ENCODE measurements at places on chromosomes 1 and 21.

DNA sequence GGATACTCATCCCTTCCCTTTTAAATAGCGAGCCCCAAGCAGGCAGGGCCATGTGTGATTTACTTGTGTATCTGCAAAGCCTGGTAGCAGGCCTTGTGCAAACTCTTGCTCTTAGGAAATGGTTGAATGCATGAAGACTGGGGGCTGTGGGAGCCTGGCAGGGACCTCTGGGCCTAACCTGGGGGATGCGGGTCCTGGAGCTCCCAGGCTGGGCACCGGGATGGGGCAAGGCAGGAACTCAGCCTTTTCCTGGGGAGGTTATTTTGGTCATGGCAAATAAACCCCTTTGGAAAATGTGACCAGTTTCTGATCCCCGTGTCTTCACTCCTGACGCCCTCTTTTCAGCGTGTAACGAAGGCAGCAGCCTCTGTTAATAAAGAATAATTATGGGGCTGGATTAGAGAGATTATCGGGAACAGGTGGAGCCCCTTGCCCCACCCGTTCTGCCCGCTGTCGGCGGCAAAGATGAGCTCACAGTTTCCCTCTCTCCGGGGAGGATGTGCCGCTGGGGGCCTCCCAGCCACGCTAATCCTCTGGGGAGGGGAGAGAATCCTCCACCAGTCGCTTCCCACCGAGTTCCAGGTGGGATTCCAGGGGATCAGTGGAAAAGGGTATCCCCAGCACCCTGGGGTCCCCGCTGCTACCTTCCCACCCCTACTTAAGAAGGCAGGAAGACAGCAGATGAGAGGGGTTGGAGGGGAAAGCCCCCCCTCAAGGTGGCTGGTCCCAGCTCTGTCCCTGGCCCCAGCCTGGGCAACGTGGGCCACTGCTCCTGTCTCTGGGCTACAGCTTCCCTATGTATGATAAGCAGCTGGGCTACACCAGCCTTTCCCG is 69.7 kb upstream of the WNT4 start:
- DNase-seq, result no peak

GRCh38 chr1:92203105-92203504 is 14.6 kb upstream of the C1orf146 start:
- no peak for DNase-seq

GRCh38 chr1:12405325-12406210 is 175.7 kb downstream of the VPS13D start:
- DNase-seq, result peak; percentile 57

DNA sequence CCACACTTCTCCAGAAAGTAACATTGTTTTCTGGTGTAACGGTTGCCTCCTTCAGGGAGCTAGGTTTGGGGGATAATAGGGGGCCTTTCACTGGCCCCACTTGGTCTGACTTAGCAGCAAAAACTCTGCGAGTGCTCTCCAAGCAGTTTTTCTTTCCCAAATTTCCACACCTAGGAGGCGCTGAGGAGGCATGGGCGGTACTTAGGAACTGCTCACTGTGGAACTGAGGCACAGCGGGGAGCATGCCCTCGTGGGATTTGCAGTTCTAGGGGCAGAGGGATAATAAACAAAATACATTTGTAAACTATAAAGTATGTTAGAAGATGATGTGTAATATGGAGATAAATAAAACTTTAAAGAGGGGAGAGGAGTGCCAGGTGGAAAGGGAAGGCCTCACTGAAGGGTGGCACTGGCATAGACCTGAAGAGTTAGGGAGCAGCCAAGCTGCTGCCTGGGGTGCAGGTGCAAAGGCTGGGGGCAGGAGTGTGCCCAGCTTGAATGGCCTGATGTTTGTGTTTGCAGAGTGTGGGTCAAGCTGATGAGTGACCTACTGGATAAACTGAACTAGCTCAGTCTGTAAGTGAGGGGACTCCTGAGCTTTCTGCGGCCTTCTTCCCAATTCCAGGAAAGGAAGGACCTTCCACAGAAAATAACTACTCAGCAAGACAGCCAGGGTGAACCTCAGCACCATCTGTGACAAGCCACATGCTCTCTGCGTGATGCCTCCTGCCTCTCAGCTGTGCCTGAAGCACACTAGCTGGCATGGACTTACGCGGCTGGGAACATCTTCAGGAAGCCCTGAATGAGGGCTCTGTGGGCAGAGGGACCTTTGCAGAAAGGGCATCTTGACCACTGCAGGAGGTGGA is 1.9 kb downstream of the EPHX1 start:
- DNase-seq, result peak; percentile 29

GRCh38 chr21:46124083-46124925 is 26.4 kb downstream of the COL6A2 start:
- DNase-seq, result no peak
